Mucosa of gallbladder (tissue), 1 donor: ENCODE measurements at places on chromosomes 12 and 14.

DNA sequence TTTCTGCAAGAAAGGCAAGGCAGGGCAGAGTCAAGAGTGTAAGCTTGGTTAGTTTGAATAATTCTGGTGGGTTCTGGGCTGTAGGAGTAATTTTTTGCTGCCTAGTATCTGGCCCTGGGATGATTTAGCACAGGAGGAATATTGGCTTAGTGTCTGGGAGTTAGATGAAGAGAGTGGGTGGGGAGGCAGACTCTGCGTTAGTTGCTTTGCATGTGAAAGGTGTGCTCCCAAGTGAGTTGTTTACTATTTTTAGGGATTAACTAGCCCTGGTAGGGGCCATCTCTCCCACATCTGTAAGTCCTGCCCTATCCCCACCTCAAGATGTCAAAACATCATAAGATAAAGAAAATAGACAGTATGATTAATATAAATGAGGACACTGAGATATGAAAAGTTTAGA is 249.7 kb downstream of the LRIG3 start:
- no peak for DNase-seq

DNA sequence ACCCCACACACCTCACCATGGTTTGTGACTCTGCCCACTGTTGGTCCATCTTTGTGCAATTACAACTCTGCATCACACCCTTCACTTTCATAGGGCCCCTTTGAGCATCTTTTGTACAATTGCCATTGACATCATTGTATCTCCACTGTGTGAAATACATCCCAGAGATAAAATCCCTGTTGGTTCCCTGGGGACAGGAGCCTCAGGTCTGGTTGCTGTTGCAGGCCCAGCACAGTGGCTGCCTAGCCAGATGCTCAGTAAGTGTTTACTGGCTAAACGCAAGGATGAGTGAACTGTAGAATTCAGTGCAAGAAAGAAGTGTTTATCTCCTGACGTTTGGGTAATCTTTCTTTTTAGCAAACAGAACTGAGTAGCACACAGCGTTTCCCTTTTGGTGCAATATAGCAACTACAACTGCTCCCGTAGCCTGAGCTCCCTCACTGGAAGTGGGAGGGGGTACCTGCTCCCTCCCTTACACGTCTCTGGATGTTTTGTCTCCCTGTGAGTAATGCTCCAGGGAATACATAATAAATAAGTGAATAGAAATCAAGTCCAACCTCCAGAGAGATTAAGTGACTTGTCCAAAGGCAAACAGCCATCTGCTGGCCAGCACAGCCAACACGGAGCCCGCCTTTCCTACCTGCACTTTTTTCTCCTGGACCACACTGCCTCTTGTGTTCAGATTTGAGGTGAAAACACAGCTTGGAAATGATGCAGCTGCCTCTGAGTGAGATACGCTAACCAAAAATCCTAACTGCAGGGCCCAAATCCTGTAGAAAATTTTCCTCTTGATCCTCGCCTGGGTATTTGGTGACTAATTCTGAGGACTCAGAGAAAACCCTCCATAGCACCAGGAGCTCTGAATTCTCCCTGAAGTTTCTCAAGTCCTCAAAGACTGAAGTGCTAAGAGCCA is 27.4 kb downstream of the GALNT16 start:
- DNase-seq: no peak

- no peak for DNase-seq
Measured at GRCh38 chr12:120851444-120851843, 52.7 kb downstream of the SPPL3 start.

GRCh38 chr12:89962648-89963047 is 254.0 kb upstream of the ATP2B1 start:
- no peak for DNase-seq

DNA sequence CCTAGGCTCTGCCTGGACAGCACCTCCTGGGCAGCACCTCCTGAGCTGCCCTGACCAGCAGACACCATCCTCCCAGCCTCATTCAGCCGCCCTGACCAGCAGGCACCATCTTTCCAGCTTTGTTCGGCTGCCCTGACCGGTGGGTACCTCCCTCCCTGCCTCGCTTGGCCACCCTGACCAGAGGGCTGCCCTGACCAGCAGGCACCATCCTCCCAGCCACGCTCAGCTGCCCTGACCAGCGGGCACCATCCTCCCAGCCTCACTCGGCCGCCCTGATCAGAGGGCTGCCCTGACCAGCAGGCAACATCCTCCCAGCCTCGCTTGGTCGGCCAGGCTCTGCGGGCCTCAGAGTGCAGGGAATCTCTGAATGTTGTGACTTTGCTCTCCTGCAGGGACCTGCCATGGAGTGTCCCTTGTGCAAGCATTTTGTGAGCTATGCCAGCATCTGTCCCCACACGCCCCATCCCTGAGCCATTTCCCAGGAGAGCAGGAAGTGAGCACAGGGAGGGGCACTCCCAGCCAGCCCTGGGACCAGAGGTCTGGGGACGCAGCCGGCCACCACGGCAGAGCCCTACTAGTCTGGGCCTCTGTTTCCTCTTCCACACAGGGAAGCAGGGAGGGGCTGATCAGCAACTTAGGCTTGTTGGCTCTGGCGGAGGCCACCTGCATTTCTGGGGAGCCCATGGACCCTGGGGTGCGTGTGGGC is 265.5 kb downstream of the SEC23A start:
- DNase-seq: no peak

- no peak for DNase-seq
Measured at GRCh38 chr12:83634726-83635267, 948.1 kb downstream of the TMTC2 start.

DNA sequence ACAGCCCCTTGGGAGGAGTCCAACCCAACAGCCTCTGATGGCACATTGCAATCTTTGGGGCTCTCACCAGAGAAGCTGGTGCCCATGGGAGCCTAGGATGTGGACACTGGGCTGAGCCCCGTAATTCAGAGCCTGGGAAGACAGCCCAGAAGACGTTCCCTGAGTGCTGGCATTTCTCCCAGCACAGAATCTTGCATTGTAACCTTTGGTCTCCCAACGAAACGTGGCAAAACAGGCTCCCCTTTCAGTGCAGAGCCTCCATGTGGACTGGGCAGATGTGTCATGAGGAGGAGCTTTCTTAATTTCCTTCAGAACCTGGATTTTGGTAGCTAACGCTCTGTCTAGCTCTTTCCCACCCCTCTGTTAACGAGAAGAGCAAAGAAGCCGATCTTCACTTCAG is 26.3 kb downstream of the BATF start:
- peak; percentile 76 for DNase-seq

DNA sequence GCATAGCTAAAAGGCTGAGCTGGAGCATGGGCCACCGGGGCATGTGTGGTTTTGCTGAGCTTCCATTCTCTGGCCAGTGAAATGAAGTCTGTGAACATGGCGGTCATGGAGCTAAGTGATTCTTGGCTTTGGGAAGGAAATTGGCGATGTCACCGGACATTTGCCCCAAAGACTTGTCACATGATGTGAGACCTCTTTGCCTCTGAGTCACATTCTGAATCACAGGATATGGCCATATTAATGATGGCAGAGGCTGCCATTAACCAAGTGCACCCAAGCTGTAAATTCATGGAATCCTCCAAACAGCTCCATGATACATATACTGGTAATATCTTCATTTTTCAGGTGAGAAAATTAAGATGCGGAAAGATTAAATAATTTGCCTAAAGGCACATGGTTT is 27.4 kb upstream of the BATF start:
- no peak for DNase-seq

DNA sequence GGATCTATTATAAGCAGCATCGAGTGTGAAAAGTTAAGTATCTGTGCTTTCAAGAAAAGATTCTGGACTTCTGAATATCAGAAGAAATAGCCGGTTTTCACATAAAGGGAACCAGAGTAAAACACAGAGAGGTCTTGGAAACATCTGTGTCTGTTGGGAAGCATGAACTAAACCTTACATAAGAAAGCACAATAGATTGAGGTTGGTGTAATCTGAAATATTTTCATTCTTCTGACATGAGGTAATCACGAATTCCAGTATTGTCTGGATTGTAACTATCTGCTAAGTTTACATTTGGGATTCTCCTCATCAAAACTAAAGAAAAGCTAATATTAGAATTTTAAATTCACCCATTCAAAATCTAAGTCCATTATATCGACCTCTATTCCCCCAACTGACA is 161.3 kb downstream of the CPNE8 start:
- no peak for DNase-seq

- no peak for DNase-seq
Measured at GRCh38 chr14:51912112-51912786, 51.8 kb downstream of the GNG2 start.

DNA sequence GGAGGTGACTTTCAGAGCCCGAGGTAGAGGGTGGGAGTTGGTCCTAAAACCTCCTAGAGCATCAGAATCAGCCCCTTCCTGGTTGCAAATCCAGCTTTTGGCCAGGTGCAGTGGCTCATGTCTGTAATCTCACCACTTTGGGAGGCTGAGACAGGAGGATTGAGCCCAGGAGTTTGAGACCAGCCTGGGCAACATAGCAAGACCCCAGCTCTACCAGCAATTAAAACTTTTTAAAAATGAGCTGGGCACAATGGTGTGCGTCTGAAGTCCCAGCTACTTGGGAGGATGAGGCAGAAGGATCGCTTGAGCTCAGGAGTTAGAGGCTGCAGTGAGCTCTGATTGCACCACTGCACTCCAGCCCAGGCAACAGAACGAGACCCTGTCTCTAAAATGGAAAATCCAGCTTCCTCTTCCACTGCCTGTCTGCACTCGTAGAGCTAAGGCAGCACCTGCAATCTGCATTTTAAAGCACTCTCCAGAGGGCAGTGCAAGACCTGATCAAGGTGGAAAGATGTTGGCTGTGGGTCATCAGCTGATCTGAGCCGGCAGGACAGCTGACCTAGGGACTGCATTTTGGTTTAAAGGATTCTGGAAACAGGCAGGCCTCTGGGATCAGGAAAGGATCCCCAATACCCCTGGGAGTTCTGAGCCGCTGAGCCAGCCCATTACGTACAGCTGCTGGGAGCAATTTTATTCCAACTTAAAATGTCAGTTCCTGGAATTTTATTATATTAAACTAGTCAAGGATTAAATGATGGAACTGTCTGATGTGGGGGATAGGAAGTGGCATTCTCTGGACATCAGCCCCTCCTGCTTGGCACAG is 1.8 kb upstream of the TESC start:
- DNase-seq: no peak

DNA sequence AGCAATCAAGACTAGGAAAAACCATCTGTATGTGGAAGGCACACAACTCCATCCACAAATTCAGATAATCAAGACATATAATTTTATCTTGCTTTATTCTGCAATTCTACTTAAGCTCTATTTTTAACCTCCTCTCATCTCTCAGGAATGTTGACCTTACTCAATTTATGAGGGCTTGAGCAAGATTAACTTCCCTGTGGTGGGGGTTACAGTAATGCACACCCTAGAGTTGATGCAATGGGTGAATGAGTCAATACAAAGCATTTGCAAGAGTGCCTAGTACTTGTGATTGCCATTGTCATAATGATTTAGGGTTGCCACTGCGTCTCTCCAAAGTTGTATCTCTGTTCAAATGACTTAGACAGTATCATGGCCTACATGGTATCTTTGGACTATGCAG is 1598.4 kb upstream of the TMEM132C start:
- DNase-seq: no peak

DNA sequence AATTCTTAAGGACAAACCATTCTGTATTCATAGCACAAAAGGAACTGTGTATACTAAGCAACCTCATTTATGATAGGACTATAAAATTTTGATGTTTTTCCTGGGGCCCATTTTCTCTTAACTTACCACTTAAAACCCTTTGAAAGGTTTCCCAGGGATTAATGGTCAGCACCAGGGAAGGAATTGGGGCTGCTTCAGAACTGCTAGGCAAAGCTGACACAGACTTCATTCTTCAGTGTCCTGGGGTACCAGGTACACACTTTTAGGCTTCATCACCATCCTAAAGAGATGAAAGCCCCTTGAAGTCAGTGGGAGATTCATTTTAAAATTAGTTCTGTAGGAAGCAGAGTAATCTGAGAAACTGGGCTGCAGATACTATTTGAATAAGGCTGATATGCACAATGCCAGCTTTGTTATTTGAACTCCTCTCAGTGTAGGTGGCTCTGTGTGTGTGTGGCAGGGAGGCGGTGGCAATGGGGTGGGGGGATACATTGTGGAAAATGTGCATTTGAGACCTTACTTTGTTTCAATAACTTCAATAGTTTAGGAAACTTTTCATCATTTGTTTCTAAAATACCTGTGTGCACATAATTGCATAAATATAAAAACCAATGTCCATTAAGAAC is 329.3 kb upstream of the DCN start:
- DNase-seq: no peak

- no peak for DNase-seq
Measured at GRCh38 chr12:117388951-117389446, 27.6 kb upstream of the NOS1 start.

- DNase-seq: no peak
Measured at GRCh38 chr14:85607651-85608081, 77.7 kb downstream of the FLRT2 start.

DNA sequence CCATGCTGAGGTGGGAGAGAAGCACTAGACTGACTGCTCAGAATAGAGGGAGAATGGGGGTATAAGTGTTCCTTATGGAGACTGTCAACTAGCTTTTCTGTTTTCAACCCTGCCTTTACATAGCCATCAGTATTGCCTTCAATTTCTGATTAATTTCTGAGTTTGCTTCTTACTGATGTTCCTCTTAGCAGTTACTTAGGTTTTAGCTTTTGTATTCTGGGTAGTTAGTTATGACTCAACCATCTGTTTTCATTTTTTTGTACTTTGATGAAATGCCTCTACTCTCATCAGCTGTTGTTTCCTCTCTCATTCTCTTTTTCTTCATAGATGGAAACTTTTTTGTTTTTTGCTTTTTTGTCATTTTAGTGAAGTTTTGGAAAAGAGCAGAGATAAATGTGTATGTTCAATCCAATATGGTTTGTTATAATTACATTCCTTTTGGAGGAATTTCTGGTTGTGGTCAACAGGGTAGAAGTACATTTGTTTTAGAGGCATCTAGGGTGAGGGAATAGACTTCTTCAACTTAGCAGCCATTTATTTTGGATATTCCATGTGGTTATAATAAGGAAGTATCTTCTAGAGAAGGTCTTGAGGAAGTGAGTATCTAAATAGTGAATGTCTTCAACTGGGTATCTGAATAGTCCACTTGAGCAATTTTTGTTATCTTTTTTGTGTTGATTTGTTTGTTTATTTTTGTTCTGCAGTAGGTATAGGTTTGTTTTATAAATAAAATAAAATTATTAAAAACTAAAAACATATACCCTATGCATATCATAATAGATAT is 29.6 kb downstream of the PMCH start:
- no peak for DNase-seq

GRCh38 chr14:61326146-61326545 is 4.8 kb downstream of the PRKCH start:
- no peak for DNase-seq

DNA sequence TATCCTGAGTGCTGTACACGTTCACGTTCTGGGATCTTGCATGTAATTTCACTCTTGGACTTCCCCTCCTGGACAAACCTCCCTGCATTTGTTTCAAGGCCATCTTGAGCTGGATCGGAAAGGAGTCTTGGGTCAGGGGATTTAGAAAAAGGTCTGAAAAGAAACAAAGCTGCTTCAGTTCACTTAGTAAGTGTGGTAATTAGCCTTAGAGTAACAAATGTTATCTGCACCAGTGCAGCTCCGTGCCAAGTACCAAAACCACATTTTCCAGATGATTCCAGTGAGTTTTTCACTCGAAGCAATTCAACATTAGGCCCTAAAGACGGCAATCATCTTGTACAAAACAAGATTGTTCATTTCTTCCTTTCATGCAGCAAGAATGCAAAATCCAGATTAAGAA is 39.4 kb upstream of the ATXN2 start:
- DNase-seq: no peak
